ENCODE measurements at places on chromosomes 1 and 21.

GRCh38 chr1:12276225-12276624, 46.4 kb downstream of the VPS13D start:
- peak; percentile 51 for DNase-seq

DNA sequence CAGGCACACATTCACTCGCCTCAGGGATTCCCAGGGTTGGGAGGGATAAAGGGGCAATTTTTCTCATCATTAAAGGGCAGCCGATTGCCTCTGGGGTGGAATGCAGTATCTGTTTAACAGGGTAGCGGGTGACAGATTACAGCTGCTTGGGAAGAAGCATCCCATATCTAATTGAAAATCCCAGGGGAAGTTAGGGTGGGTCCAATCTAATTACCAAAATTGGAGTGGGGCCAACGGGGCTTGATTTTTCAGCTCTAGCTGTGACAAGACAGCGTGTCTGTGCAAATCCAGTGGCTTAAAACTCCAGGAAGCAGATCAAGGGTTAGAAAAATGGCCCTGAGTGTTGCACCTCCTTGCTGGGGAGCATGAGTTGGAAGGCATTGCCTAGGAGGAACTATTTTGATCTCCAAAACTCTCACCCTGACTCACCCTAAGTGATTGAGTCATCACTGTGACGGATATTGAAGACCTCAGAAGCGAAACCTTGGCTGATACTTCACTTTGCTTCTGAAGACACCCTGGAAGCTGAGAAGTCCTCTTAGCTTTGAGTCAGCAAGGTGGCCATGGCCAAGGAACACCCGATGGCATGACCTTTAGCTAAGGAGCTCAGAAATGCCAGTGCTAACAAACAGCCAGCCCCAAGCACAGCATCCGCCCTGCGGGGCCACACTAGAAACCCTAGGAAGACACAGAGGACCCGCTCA, 46.0 kb downstream of the GRHL3 start:
- peak; percentile 95 for DNase-seq

GRCh38 chr1:193221651-193222050, 35.2 kb upstream of the B3GALT2 start:
- DNase-seq = no peak

DNA sequence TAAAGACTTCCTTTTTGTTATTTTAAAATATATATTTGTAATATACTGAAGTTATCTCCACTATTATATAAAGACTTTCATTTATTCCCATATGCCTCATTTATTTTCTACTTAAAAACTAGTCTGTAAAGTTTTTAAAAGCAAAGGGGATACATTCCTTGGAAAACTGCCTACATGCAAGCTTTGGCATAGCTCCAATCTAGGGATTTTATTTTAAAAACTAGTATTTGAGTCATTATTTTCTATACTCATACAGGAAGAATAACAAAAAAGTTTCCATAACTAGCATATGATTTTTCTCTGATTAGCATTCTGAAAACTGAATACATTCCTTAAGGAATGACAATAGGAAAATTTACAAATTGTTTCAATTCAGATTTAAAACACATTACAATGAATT, 88.9 kb downstream of the COL24A1 start:
- DNase-seq = peak; percentile 59

GRCh38 chr21:46099476-46099875, 1.6 kb downstream of the COL6A2 start:
- peak; percentile 34 for DNase-seq
